Activated CD4-positive, alpha-beta T cell treated with anti-CD3 and anti-CD28 coated beads, Interleukin-2, amount 50 U/mL, for 4 hours (primary cell): ENCODE measurements at places on chromosomes 1 and 21.

DNA sequence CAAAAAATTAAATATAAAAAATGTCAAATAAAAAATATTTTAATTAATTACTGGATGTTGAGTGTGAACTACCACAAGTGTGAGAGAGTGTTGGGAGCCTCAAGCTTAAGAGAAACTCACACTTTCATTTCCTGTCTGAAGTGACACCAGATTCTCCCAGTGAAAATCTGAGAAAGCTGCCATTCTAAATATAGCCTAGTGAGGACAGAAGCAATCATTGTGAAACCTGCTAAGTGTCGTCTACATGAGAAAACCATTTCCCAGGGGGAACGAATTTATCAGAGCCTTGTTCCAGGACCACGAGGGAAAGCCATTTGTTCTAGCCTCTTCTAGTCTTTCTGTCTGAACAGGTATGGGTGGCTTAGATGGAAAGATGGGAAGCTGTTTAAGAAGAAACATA, 329.3 kb upstream of the PRMT6 start:
- DNase-seq: no peak

DNA sequence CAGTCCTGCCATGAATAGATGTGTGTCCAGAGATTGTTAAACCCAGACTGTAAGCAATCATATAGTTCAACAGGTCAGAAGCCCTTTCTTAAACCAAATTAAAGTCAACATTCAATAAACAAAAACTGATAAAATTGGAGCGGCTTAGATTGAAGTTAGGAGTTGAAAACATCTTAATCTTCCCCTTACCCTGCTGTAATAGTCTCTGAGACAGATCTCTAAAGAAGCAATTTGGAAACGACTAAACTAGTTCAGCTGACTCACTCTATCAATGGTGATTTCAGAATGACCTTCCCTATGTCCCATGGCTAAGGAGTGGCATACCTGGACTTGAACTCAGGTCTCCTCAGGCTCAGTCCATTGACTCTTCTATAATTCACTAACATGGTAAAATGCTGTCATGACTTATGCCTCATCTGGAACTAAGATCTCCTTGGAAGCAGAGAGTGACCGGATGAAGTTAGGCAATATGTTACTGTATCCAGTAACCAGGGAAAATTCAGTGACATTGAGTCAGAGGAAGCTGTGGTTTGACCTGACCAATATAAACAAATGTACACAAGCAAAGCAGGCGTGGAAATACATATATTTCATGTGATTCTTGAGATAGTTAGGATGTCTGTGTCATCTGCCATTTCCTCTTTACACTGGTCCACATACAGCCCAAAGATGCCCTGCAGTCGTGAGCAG, 30.1 kb downstream of the SGIP1 start:
- no peak for DNase-seq

GRCh38 chr1:207218512-207219362, 102.7 kb upstream of the CD55 start:
- no peak for DNase-seq

DNA sequence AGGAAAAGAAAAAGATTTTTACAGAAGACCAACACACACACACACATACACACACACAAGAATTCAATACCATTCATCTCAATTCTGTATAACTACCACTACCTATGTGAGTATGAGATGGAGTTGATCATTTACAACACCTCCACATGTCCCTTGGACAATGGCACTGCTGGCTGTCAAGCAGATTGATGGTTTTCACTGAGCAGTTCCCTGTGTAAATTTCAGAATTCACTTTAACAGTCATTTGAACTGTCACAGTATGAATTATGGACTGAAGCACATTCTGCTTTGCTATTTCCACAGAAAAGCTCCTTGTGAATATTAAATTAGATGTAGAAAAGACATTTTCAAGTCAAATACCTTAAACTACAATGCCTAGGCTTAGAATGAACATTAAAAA, 14.3 kb downstream of the KCNT2 start:
- no peak for DNase-seq

GRCh38 chr1:246110343-246111219, 396.5 kb downstream of the SMYD3 start:
- no peak for DNase-seq
